NCI-H748 treated with DMSO at 0.1 percent for 48 hours (cell line): ENCODE measurements at places on chromosomes 11 and 22.
A peak's percentile ranks its signal among the peaks of the same experiment; 100 is the strongest.

DNA sequence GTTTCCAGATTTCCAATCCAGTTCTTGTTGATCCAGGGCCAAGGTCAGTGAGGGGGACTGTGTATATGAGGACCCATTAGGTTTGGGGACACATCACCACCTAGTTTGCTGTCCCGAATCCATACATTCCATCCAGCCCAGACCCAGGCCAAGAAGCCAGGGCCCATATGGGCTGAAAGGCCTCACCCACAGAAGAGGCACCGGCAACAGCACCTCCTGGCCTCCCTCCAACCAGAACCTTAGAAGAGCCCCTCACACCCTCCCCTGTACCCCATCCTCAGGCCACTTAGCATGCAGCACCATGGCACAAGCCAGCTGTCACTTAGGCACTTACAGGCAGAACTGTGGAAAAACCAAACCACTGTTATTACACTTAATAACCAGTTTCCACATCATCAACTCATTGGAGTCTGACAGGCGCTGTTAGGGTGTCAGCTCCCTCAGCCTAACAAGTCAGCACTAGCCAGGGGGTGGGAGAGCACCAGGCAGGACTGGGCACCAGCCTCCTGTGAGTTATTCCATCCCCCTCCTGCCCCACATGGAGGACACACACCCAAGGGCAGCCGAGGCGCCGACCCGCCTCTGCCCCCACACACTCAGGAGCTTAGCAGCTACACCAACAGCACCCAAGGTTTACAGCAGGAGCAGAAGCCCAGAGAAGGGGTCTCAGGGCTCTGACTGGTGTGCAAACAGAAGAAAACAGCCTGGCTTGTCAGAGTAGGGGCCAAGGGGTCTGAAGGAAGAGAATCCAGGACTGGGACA is 132.0 kb downstream of the BUD13 start:
- DNase-seq = no peak

GRCh38 chr11:58318532-58318931 is 40.3 kb downstream of the OR5B17 start:
- no peak for DNase-seq

DNA sequence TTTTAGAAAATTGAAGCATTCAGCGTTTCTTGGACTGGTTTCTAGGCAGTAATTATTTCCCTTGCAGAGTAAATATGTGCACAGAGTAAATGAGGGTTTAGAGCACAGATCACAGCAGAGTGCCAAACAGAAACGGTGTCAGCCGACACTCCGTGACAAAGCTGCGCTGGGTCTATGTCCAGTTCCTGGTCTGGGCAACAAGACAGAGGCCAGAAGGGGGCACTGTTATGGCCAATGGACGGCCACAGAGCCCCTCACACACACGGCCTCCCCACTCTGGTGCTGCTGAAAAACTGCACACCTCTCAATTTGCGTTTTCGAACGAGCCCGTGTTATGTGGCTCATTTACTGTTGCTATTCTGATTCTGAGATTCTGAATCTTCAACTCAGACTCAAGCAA is 180.7 kb downstream of the MPPED1 start:
- DNase-seq = peak; percentile 54

DNA sequence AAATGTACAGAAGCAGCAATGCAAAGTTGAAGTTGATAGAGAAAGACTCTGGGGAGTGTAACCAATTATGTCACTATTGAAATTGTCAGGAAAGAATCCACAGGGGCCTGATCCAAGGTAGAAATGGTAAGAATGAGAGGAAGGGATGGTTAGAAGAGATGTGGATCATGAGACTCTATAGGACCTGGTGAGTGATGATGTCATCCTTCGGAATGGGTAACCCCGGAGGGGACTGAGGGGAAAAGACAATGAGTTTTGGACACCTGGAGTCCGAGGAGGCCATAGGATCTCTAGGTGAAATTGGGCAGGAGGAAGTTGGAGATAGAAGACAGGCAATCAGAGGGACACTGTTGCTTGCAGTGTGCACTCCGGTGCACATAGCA is 6.3 kb upstream of the TIMP3 start:
- no peak for DNase-seq

- no peak for DNase-seq
Observed at GRCh38 chr11:68959465-68960293, 21.1 kb downstream of the MRGPRD start.

GRCh38 chr11:77287136-77287535 is 14.3 kb downstream of the GDPD4 start:
- DNase-seq = no peak

- DNase-seq = no peak
Observed at GRCh38 chr22:20196094-20196842, 45.4 kb upstream of the CCDC188 start.

- peak; percentile 8 for DNase-seq
Observed at GRCh38 chr11:65891219-65892136, 1.0 kb downstream of the CCDC85B start.

DNA sequence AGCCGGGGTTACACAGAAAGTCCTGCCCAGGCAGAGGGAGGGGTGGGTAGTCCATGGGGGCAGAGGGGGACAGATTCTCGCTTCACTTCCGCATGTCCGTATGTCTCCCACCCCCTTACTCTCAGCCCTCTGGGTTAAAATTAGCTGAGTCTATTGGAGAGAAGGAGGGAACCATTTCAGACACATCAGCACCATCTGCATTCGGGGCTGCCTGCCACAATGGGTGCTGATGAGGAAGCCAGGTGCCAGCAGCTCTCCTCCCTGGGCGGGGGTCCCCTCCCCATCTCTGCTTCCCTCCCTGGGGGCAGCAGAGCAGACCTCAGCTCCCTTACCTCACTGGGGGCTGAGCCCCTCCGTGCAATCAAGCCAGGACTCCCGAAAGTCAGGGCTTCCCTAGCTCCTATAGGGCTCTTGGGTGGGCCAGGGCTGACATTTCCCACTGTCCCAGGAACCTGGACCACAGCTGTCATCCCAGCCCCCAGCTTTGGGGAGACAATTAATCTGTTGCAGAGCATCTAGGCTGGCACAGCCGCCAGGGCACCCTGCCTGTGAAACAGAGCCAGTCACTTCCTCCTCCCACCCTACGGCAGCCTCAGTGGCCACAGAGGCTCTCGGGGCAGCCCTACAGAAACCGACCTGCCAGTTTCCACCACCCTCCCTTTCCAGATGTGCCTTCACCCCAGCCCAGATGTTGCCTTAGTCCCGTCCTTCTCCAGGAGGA is 67.3 kb downstream of the PDE2A start:
- DNase-seq = no peak

DNA sequence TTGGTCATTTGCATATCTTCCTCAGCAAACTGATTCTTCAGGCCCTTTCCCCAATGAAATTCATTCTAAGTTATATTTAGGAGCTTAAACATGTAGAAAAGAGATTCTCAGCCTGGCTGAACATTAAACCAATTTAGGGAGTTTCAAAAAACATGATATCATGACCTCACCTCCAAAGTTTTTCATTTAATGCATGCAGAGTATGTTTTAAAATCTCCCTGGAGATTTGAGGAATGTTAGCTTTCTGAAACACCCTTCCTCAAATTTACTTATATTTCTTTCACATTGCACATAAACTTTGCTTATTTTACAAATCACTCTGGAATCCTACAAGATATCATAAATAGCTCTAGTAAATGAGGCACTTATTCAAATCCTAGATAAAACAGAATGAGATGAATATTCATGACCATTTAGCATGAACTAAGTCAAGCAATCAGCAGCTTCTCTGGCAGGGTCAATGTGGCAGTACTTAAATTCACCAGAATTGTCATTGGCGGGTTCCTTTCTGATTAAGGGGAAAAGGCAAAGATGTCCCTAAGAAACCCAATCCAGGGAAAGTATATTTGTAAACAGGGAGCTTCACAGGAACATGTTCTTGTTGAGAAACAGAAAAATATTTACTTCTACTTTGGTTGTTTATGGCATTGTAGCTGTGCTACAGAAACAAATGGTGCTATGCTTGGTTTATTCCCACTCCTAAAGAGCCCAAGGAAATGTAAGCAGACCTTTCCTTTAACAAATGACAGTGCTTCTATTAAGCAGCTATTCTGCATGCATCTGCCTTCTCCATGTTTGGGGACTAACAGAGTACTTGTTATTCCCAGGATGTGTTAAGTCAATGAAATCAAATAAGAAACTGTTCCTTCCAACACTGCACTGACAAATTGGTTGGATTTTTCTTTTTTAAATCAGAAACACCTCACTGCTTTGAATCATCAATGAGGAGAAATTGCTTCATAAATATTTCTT is 162.3 kb downstream of the C11orf87 start:
- DNase-seq = no peak

DNA sequence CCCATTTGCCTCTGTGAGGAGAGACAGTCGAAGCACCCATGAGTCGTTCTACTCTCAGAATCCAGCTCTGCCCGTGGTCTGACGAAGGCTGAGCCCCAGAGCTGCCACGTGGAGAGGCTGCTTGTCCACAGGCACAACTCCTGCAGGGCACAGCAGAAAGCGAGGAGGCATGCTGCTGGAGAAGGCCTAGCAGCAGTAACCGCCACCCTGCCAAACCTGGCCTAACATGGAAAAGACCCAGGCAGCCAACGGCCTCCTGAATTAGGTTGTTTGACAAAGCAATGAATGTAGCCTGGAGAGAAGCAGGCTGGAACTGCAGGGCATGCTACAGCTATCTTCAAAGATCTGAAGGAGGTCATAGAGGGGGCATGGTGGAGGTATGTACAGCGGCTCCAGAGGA is 89.7 kb downstream of the SNX19 start:
- DNase-seq = no peak

DNA sequence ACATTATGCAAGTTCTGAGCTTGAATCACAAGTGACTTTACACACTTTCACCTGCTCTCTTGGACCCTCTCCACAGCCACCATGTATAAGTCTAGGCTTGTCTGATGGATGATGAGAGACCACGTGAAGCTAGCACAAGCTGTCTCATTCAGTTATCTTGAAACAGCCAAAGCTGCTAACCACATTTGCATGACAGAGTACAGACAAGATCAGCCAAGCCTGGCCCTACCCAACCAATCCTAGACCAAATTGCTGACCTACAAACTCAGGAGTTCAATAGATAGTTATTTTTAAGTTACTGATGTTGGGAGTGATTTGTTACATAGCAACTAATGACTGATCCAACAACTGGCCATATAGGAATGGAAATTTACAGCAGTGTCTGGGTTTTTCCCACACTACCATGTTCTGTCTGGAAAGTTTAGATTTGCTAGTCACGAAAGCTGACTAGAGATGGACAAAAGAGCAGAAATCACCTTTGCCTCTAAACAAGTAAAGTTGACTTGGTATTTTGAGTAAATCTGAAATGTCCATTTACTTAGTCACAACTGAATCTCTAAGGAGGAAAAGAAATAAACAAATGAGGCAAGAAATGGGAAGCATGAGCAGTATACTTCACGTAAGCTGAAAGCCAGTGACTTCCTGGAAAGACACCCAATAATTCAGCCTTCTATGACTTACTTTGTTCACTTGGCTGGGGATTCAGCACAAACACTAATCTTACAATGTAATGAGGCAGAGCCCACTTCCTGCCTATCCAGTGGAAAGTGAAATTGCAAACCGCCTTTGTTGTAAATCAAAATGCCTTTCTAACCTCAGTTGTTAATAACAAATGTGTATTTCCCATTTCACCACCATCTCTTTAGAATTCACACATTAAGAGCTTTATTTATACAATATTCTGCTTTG is 101.7 kb downstream of the FAM181B start:
- no peak for DNase-seq

GRCh38 chr22:49521787-49522224 is 305.9 kb downstream of the BRD1 start:
- DNase-seq = no peak

- no peak for DNase-seq
Observed at GRCh38 chr11:58980159-58980843, 41.0 kb downstream of the GLYATL1 start.

- no peak for DNase-seq
Observed at GRCh38 chr11:94507485-94507884, 4.8 kb upstream of the C11orf97 start.

DNA sequence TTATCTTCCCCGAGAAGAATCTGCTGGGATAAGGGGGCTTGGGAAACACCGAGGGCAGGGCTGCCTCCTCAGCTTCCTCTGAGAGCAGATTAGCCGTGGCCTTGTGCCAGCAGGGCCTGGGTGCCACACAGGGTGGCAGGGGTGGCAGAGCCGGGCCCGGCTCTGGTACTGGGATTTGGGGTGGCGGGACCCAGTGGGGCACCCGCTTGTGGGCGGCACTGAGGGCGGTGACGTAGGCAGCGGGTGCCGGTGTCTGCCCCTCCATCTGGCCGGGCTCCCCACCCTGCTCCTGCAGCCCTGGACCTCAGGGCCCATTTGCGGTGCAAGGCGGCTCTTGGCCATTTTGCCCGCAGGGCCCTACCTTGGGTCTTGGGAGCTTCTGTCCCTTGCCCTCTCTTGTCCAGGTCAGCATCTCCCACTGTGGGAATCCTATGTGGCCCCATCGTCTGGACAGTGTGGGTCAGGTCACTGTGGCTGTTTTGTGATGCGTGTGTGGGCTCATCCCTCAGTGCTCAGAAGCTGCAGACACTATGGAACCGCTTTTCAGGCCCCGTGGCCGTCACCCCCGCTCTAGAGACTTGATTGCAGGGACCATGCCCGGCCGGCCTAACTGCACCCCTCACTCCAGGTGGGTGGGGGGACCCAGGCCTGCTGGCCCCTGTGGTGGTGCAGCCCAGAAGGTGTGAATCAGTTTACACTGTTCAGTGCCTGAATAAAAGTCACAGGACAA is 29.7 kb upstream of the KRTAP5-6 start:
- no peak for DNase-seq

DNA sequence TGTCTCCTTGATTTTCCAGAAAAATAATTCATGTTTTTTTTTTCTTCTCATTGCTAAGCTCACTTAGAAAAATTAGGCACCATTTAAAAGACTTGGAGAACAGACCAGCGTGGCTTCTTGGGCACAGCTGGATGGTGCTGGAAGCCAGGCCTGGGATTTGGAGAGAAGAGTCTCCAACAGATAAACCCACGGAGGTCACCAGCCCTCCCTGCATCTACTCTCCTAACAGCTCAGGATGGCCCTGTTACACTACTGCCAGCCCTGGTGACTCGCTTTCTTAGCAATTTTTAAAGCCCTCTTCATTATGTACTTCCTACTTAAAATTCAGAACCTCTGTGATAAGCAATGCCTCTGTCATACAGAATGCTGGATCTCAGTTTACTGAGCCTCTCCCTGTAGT is 1.7 kb downstream of the PTH start:
- no peak for DNase-seq

DNA sequence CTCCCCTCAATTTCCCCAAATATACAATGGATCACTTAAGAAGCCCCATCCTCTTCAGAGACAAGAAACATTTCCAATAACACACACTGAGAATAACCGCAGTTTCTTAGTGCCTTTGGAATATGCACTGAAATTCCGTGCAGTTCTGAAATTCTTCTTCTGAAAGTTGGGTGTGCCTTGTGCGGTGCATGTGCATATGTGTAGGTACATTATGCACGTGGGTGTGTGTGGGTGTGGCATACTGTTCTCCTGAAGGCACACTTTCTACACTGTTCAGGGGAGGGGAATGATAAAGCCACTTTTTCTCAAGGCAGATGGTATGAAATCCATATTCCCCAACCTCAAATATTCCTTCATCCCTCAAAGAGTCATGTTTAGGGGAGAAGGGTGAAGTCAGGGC is 1.7 kb downstream of the EXPH5 start:
- DNase-seq = no peak
